ENCODE measurements at places on chromosomes 13 and 19.

DNA sequence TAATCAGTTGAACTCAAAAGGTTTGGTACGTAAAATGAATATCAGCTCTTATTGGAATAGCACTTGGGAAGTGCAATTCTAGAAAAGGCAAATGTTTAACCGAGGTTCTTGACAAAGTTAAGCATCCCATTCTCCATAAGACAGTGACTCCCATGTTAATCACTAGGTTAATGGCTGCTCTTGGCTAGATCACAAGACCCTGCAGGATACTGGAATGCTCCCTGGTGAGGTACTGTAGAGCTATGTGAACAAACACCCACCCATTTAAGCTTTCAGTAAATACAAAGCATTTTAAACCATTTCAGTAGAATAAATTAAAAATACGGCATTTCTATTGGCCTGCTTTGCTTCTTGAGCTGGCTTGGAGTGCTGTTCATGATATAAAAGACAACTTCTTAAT is 56.5 kb downstream of the TDRD3 start:
- no peak for DNase-seq

- DNase-seq: no peak
Observed at GRCh38 chr19:55716531-55716930, 21.7 kb downstream of the NLRP9 start.

GRCh38 chr19:45494261-45494916 is 2.5 kb downstream of the RTN2 start:
- no peak for DNase-seq

DNA sequence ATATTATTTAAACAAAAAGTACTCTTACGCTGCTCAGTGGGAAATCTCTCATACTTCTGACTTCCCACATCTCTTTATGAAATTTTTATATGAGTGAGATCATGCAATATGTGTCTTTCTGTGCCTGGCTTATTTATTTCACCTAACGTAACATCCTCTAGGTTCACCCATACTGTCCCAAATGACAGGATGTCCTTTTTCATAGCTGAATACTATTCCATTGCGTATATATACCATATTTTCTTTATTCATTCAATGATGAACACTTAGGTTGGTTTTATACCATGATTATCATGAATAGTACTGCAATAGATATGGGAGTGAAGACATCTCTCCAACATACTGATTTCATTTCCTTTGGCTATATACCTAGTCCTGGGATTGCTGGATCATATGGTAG is 57.8 kb upstream of the TPP2 start:
- DNase-seq: no peak

- DNase-seq: no peak
Observed at GRCh38 chr19:42154471-42155323, 22.5 kb upstream of the POU2F2 start.

DNA sequence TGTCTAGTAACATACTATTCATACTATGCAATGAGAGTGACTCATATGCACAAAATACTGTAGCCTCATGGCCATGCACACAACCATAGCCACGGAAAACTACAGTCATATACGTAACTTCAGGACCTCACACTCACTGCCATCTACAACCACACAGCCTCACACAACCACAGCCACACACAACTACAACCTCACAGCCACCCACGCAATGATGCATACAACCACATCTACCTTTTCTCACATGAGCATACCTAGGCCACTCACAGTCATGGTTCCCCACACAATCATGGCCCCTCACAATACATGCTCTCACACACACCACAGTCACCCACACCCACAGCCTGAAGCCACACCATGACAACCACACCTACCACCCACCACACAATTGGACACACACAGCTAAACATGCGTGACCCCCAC is 8.7 kb upstream of the TNFSF14 start:
- DNase-seq: peak; percentile 75

DNA sequence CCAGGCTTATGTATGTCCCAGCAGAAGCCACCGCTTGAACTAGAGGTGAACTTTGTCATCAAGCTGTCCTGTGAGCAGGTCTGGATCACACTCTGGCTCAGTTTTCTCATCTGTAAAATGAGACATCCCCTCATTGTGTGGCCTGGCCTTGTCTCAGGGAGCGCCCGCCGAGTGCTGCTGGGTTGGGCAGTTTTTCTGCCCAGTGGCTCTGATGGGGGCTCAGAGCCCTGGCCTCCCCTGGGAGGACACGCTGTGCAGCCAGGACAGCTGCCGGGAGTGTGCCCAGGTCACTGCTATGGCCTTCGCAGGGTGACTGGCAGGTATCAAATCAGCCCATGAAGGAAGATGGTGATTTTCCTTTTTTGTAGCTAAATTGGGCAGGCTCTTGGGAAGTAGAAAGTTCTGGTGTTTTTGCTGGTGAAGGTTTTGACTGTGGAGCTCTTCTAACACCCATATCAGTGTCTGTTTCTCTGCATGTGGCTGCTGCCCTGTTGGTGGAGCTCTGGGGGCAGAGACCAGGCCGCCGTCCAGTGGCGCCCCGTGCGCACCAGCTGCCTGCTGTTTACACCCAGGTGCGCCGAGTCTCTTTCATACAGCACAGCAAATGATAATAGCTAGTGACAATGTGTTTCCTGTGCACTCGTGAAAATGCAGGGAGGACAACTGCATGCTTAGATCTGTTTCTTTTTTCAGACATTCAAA is 40.8 kb downstream of the SLC7A9 start:
- no peak for DNase-seq

DNA sequence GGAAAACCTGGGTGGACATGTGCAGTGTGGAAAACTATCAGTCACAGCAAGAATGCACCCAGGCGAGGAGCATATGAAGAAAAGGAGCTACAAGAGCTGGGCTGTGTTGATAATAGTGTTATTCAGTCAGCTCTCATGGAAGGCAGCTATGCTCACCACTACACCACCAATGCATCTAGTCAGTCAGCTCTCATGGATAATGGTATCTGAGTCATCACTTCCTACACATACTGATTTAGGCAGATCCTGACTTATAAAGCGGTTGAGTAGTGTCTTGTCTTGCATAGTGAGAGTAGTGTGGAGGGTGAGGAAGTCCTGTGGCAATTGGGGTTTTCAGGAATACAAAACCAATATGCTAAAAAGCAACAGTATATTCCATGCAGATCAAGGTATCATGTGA is 9.1 kb upstream of the ZNF160 start:
- no peak for DNase-seq

- no peak for DNase-seq
Observed at GRCh38 chr19:55270172-55270942, 9.6 kb downstream of the HSPBP1 start.

- no peak for DNase-seq
Observed at GRCh38 chr13:69450245-69450644, 657.4 kb upstream of the ATXN8OS start.

GRCh38 chr13:96994017-96994857 is at the start of gene OXGR1:
Gene OXGR1 (minus strand): TSS chr13:96994476. CDS start chr13:96987759, 6,717 bp downstream.
- no peak for DNase-seq

DNA sequence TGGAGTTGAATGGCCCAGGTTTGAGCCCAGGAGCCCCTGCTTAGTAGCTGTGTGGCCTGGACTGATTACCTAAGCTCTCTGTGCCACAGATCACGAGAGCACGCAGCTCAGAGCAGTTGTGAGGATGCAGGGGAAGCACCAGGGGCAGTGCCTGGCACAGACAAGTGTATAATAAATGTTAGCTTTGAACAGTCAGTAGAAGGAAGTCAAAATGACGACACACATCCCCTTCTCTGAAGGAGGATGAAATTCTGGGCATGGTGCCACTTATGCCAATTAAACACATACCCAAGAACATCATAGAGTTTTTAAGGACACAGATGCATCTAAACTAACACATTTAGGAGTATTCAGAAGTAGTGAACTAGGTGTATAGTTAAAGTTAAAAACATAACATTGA is 24.9 kb upstream of the SIGLEC11 start:
- no peak for DNase-seq

DNA sequence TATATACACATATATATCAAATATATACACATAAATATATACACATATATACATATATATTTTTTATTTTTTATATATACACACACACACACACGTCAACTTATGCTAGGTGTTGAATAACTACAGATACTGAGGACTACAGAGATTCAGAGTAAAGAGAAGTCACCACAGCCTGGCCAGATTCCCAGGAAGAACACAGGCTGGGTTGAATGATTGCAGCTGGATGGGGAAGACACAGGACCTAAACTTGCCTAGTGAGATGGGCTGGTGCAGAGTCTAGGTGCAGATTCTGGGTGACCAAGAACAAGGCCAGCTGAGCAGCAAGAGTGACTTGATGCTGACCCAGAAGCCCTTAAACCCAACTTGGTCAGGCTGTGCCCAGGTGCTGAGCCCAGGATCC is 241.3 kb downstream of the KCTD12 start:
- DNase-seq: no peak

GRCh38 chr13:46782066-46782465 is 14.9 kb downstream of the ESD start:
- DNase-seq: no peak

DNA sequence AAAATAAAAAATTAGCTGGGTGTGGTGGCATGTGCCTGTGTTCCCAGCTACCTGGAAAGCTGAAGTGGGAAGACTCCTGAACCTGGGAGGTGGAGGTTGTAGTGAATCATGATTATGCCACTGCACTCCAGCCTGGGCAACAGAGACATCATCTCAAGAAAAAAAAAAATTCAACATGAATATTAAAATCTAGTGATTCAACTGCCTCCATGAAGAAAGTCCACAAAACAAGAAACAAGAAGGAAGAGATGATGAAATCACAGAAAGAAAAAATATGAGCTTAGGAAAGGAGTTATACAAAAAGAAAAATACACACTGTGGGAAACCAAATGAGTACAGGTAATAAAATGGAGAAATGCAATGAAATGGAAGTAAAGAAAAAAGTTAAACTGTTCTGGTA is 99.6 kb upstream of the SIAH3 start:
- DNase-seq: no peak

GRCh38 chr13:22837980-22838647 is 342.7 kb upstream of the SGCG start:
- DNase-seq: no peak

DNA sequence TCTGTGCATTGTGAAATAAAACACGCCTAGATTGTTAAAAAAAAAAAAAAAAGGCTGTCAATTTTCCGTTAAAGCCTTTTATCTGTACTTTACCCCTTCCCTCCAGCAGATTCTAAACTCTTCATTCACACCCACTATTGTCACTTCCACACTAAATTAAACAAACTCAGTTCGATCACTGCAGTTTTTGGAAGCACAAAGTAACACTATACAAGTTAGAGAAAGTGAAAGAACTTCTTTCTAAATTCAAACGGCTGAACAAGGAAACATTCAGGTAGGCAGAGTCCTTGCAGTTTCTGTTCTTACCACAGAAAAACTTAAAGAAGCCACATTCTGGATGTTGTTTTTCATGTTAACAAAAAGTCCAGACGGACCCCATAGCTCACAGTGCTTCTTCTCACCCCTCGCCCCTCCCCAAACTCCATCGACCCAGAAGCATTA is 27.5 kb upstream of the UBE2L5 start:
- no peak for DNase-seq

GRCh38 chr19:35509018-35509652 is 4.3 kb downstream of the DMKN start:
- peak; percentile 39 for DNase-seq

GRCh38 chr13:101489643-101490405 is 37.3 kb downstream of the ITGBL1 start:
- DNase-seq: no peak

- peak; percentile 96 for DNase-seq
Observed at GRCh38 chr13:72781451-72782439, at the start of the genes DIS3 and PIBF1. Gene DIS3 (minus strand): TSS chr13:72781900. CDS start chr13:72781832, 68 bp downstream. Gene PIBF1 (plus strand): TSS chr13:72782133. CDS start chr13:72783470, 1,337 bp downstream.

DNA sequence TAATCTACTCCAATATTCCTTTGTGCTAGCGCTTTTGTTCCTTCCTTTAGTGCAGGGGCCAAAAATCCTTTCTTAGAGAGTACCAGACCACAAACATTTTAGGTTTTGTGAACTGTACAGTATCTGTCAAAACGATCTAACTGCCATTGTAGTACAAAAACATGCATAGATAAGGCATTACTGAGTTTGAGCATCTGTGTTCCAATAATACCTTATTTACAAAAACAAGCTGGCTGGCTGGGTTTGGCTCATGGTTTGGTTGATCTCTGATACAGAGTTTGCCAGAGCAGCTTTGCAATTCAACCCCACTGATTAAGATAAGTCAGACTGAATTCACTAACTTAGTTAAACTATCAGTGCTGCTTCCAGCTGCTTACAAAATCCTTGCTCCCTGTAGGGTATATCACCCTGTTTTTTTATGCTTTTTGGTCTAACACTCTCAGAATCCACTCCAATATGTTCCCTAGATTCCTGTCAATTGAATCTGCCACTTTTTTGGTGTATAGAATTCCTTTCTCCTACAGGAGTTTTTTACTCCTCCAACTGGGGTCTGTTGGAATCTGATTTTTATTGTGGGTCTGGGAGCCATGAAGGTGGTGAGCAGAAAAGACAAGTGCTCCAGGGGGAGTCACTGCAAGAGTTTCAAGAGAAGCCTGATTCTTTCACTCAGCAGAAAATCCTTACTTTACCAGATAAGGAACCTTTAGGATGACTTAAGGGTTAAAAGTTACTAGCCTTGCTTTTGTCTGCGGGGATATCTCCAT is 1399.4 kb downstream of the EFNB2 start:
- no peak for DNase-seq

DNA sequence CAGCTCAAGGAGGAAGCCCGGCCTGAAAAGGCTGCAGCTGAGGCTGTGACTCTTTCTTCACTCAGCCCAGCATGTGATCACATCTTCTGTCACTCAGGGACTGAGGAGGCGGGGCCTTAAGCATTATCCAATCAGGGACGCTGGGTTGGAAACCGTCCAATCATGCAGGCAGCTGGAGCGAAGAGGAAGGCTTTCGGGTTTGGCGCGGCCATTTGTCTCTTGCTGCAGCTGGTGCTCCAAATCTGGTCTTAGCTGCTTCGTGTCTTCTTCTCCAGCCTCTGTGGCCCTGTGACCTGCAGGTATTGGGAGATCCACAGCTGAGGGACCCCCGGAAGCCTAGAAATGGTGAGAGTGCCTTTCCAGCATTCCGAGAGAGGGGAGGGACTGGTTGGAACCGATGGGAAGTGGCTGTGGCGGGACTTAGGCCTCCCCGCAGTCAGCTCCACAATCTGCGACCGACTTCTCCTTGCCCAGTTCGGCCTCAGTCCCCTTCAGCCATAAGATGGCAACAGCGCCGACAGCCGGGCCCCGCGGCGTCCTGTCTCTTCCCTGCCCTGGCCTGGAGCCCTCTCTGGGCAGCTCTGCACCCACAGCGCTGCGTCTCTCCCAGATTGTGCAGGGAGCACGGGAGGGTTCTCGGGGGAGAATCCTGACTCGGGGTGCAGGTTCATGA is at the start of gene ZNF90:
Gene ZNF90, plus strand, starts transcription at position 210 of the 673 bp plus-strand sequence. Its CDS starts 133 bp downstream, at position 343.
- peak; percentile 84 for DNase-seq

Measured in stimulated activated naive CD8-positive, alpha-beta T cell treated with anti-CD3 and anti-CD28 coated beads, Interleukin-15, Interleukin-2, amounts not matched to agents 100 U/mL and 50 U/mL, for 24 hours (primary cell).